ENCODE measurements at places on chromosomes 6 and 20.

DNA sequence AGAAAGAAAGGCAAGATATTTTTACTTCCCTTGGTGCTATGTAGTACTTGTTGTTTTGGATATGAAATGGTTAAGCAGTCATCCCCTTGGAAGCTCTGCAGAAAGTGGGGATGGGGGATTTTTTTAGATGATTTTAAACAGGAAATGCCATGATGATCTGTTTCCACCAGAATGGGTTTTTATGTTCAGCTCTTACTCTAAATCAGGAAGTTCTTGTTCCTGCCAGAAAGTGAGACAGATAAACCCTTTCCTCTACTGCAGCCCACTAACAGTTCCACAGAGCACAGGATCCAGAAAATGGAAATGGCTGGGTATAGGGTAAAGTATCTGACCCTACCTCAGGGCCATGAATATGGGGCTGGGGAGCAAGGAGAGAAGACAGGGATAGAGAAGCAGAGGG lies 32.1 kb upstream of the PPP1R3G start:
- no peaks in the 10 kb centered on the region for H3K4me1 ChIP-seq
- H3K4me3 ChIP-seq, result no peak overlapping the region
- no peaks in the 10 kb centered on the region for H3K36me3 ChIP-seq
- no peak for DNase-seq
- H3K27ac ChIP-seq, result no peak overlapping the region

GRCh38 chr6:87653074-87653962 lies 48.7 kb downstream of the AKIRIN2 start:
- H3K36me3 ChIP-seq, result peaks cover 60% of the 10 kb centered on the region
- no peak for DNase-seq
- H3K27ac ChIP-seq, result no peak overlapping the region
- H3K4me1 ChIP-seq, result no peaks in the 10 kb centered on the region
- no peak overlapping the region for H3K4me3 ChIP-seq
- no peaks in the 10 kb centered on the region for H3K27me3 ChIP-seq

DNA sequence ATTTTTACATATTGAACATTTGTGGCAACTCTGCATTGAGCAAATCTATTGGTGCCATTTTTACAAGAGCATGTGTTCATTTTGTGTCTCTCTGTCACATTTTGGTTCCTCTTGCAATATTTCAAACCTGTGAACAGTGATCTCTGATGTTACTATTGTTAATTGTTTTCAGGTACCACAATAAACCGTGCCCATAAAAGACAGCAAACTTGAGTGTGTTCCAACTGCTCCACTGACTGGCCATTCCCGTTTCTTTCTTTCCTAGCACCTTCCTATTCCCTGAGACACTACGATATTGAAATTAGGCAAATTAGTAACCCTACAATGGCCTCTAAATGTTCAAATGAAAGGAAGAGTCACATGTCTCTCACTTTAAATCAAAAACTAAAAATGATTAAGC lies 79.6 kb downstream of the REV3L start:
- H3K27me3 ChIP-seq, result no peaks in the 10 kb centered on the region
- H3K4me3 ChIP-seq, result no peak overlapping the region
- peaks cover 52% of the 10 kb centered on the region for H3K36me3 ChIP-seq
- peaks cover 3% of the 10 kb centered on the region for H3K4me1 ChIP-seq
- no peak for DNase-seq

DNA sequence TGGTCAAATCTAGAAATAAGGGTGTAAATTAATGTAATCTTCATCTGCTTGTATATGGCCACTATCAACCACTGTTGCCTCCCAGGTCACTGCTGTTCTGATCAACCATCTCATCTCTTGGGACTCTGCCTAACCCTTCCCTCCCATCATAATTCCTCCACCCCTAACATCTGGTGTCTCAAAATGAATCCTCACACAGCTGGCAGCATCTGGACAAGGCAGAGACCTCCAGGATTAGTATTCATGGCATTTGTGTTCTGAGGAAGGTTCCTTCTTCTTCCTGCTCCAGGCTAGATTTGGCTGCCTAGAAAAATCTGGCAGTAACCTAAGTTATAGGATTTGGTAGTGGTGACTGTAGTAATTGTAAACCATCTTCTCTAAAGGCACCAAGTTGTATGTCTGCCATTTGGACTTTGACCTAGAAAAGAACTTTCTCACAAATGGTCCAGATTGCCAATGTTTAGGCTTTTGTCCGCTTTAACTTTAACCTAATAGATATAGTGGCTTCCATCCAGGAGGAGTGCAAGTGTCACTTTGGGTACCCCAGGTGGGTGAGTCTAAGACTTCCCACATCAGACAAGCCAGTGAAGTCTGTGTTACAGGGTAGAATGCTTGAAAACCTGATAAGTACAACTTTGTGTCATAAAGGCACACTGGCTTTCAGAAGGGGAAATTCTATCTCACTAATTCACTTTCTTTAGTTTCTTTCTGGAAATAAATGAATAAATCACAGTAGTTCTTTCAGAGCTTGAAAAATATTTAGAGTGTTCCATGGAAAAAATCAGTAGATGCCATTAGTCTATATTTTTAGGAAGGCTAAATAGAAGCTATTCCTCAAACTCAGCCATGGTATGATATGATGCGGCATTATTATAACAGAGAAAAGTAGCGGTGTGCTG lies 3.0 kb upstream of the PHACTR2 start:
- peaks cover 5% of the 10 kb centered on the region for H3K4me1 ChIP-seq
- no peaks in the 10 kb centered on the region for H3K27me3 ChIP-seq
- no peaks in the 10 kb centered on the region for H3K36me3 ChIP-seq
- H3K27ac ChIP-seq, result no peak overlapping the region
- H3K4me3 ChIP-seq, result no peak overlapping the region
- DNase-seq, result no peak

GRCh38 chr6:159953091-159953601 lies 15.7 kb upstream of the IGF2R start:
- H3K4me1 ChIP-seq, result no peaks in the 10 kb centered on the region
- H3K27me3 ChIP-seq, result peaks cover 35% of the 10 kb centered on the region
- no peaks in the 10 kb centered on the region for H3K36me3 ChIP-seq

DNA sequence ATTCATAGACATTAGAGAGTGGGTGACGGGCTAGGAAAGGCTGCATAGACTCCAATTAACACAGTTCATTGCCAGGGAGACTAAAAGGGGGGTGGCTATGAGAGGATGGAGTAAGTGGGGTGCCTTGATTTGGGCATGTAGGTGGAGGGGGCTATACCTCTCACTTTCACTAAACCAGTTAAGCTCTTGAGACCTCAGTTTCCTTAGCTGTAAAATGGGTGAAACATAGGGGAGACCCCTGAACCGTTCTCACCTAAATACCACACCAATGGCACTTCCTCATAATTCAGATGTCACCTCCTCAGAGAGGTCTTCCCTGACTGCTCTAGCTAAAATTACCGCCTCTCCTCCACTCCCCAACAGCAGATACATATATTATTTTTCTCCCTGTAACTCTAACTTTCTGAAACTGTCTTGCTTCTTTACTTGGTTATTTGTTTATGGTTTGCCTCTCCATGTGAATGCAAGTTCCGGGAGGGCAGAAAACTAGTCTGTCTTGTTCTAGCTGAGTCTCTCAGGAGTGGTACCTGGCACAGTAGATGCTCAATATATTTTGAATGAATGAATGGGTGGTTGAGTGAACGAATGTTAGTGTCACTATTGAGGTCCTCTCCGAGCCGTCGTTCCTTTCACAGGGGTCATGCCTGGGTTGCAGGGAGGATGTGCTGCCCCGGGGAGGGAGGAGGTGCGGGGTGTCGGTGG lies 615 bp upstream of the EYA2 start:
- no peak overlapping the region for H3K27ac ChIP-seq
- no peaks in the 10 kb centered on the region for H3K4me1 ChIP-seq
- peaks cover 26% of the 10 kb centered on the region for H3K27me3 ChIP-seq
- H3K36me3 ChIP-seq, result no peaks in the 10 kb centered on the region

- H3K27ac ChIP-seq, result no peak overlapping the region
- H3K27me3 ChIP-seq, result no peaks in the 10 kb centered on the region
- DNase-seq, result no peak
- H3K36me3 ChIP-seq, result no peaks in the 10 kb centered on the region
- no peaks in the 10 kb centered on the region for H3K4me1 ChIP-seq
These were observed 783.7 kb downstream of the EPHA7 start for GRCh38 chr6:92635553-92636153.

- H3K27ac ChIP-seq, result no peak overlapping the region
- no peaks in the 10 kb centered on the region for H3K4me1 ChIP-seq
- no peak overlapping the region for H3K4me3 ChIP-seq
- H3K27me3 ChIP-seq, result no peaks in the 10 kb centered on the region
- DNase-seq, result no peak
These were observed 44.1 kb downstream of the GJA1 start for GRCh38 chr6:121479486-121480098.

- no peak overlapping the region for H3K27ac ChIP-seq
- no peaks in the 10 kb centered on the region for H3K27me3 ChIP-seq
These were observed 5.3 kb downstream of the SS18L1 start for GRCh38 chr20:62148908-62149314.

GRCh38 chr6:5278047-5278446 lies 16.7 kb downstream of the FARS2 start:
- no peaks in the 10 kb centered on the region for H3K27me3 ChIP-seq
- H3K27ac ChIP-seq, result no peak overlapping the region
- DNase-seq, result no peak

DNA sequence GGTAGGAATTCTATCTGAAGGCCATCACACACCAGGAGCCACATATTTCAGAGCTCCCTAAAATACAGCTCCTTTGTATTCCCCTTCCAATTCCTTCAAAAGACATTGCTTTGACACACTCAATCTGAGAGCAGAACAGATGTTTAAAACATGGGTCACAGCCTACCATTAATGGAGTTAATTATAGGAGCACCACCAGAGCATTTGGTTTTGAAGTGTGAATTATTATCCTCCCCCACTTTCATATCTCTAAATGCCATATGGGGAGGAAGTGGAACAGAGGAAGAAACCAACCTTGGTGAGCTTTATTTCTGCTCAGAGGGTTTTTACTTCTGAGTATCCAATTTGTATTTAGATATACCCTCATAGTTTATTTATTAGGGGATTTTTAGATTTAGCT lies 50.7 kb upstream of the TNFRSF21 start:
- no peaks in the 10 kb centered on the region for H3K27me3 ChIP-seq
- H3K27ac ChIP-seq, result no peak overlapping the region
- DNase-seq, result no peak
- H3K36me3 ChIP-seq, result no peaks in the 10 kb centered on the region
- no peaks in the 10 kb centered on the region for H3K4me1 ChIP-seq

DNA sequence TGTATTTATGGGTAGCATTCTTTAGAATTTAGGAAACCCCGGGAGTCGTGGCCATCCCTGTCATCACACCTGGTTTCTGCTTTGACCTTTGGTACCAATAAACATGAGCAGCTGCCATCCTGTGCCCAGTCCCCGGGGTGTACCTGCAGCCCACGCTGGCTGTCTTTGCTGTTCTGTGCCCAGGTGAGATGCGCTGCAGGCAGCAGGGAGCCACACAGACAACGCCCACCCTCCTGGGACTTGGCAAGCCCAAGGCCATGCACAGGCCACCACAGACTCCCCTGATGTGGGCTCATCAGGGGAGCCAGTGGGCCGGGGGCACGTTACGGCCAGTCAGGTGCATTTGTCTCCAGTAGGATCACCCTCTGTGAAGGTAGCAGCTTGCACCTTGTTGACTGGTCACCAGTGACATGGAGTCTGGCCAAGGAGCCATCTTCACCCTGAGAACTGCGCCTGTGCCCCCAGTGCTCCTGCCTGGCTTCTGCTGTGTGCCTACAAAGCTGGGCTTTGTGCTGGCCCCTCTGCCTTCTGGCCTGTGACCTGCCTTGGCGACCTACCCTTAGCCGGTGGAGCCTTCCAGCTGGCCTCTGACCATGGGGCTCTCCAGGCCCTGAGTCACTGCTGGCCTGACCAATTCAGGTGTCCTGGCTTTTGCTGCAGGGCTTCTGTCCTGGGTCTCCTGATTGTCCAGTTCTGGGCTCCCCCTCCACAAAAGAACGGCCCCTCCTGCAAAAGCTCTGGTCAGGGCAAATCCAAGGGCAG lies 14.2 kb upstream of the UNC93A start:
- H3K4me3 ChIP-seq, result no peak overlapping the region
- H3K4me1 ChIP-seq, result no peaks in the 10 kb centered on the region
- peaks cover 26% of the 10 kb centered on the region for H3K27me3 ChIP-seq

DNA sequence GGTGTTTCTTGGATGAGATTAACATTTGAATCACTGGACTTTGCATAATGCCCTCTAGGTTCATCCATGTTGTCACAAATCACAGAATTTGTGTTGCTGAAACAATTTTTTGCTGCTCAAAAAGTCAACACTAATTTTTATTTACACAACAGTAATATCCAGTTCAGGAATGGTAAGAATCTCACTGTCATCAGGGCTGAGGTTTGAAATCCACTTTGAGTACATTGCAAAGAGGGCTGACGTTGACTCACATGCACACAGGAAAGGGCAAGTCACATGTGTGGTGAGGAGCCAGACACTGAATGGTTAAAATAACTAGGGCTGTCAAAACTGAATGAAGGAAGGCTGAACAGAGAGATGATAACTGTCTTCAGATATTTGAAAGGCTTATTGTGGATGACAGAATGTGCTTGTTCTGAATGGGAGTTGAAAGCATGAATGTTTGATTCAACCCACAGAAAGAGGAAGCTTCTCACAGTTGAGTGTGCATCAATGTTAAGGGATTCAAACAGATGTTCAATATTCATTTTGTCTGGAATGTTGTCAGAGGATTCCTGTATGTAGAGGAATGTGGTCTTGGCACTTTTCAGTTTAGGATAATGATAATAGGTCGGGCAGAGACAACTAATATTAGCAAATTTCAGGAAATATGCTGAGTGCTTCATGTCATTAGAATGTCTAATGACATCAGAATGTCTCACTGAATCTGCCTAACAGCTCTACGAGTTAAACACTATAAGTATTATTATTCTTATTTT lies 3.6 kb upstream of the ADGRG6 start:
- no peak overlapping the region for H3K4me3 ChIP-seq
- no peak overlapping the region for H3K27ac ChIP-seq
- no peaks in the 10 kb centered on the region for H3K36me3 ChIP-seq
- DNase-seq, result no peak
- no peaks in the 10 kb centered on the region for H3K4me1 ChIP-seq
- peaks cover 13% of the 10 kb centered on the region for H3K27me3 ChIP-seq

- H3K27me3 ChIP-seq, result peaks cover 2% of the 10 kb centered on the region
- no peaks in the 10 kb centered on the region for H3K4me1 ChIP-seq
- no peak overlapping the region for H3K27ac ChIP-seq
- DNase-seq, result no peak
These were observed 56.8 kb downstream of the UTRN start for GRCh38 chr6:144341831-144342527.

GRCh38 chr6:53111865-53112264 lies 36.8 kb downstream of the GCM1 start:
- H3K4me1 ChIP-seq, result no peaks in the 10 kb centered on the region
- H3K27ac ChIP-seq, result no peak overlapping the region
- DNase-seq, result no peak
- H3K36me3 ChIP-seq, result no peaks in the 10 kb centered on the region

All from K562 (cell line).